ENCODE measurements at places on chromosomes 2 and 18.

DNA sequence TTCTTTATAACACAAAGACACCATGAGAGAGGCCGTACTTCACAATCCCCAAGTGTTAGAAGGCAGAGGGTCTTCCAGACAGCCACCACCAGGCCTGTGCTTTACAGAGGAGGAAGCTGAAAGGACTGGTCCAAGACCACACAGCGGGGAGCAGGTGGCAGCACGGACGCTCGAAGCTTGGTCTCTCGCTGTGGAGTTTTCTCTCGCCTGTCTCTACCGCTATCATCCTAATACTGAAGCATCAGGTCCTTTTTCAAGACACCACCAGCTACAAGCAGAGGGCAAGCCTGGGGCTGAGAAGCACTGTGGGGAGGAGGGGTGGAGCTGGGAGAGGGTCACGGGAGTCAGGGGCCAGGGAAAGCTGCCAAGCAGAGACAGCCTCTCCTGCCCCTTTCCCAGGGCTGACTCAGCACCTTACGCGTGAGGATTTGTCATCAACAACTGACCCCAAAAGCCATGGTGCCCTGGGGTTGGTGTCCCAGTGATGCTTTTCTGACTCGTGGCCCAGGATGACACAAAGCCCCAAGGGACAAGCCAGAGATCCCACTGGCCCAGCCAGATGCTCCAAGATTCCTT, 31.9 kb upstream of the FOSL2 start:
- no peak for DNase-seq

DNA sequence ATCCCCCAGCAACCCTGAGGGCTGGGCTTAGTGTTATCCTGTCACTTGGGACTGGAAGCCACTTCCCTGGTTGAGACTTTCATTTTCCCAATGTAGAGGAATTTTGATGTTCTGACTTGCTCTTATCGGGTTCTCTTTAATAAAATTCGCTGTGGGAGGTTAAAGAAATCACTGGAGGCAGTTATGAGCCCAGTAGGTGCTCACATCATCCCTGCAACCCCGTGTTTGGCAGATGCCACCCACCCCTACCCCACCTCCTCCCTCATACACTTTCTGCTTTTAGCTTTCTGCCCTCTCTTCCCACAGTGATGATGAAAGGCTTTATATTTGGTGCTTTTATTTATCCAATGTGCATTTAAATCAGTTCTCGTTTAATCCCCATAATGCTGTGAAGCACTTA, 106.6 kb downstream of the MAPK4 start:
- DNase-seq, result no peak

GRCh38 chr18:79459946-79460480, 64.3 kb downstream of the NFATC1 start:
- DNase-seq, result no peak

- no peak for DNase-seq
Observed at GRCh38 chr2:45316576-45317338, 294.3 kb downstream of the SRBD1 start.

DNA sequence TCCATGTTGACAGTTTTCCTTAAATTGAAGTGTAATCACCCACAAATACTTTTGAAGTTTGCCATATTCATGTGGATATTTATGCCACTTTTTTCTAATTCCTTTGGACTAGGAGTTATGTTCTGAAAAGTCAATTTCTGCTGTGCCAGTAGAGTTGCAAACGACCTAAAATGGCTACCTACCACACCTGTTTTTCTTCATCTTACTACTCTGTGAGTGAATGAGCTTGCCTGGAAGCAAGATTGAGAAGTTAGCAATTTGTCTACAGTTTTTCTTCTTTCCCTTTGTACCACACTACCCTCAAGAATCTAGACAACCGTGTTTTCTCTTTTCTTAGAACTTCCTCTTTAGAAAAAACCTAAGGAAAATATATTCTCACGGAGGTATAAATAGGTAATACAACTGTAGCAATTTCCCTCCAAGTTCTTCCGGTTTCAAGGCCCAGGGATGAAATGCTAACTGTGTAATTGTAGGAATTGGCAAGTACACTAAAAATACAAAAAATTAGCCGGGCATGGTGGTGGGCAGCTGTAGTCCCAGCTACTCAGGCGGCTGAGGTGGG, 7.3 kb upstream of the SLC39A10 start:
- DNase-seq, result no peak

DNA sequence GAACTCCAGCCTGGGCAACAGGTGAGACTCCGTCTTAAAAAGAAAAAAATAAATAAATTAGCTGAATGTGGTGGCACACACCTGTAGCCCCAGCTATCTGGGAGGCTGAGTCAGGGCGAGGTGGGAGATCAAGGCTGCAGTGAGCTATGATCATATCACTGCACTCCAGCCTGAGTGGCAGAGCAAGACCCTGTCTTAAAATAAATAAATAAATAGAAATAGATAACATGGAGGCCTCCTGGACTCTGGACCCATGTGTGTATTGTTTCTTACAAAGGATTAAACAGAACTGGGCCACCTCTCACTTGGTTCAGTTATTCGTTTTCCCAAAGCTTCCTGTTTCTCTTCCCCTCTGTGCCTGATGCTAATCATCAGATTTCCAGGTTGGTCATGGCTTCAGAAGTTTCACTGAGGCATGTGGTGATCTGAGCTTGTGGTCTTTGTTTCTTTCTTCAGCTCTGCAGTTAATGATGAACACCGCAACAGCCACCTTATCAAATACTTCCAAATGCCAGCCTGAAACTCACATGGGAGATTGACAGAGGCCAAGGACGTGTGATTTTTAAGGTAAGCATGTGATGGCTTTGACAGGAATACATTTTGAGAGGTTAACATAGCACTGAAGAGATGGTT, 83.3 kb upstream of the MAP4K4 start:
- DNase-seq, result no peak

DNA sequence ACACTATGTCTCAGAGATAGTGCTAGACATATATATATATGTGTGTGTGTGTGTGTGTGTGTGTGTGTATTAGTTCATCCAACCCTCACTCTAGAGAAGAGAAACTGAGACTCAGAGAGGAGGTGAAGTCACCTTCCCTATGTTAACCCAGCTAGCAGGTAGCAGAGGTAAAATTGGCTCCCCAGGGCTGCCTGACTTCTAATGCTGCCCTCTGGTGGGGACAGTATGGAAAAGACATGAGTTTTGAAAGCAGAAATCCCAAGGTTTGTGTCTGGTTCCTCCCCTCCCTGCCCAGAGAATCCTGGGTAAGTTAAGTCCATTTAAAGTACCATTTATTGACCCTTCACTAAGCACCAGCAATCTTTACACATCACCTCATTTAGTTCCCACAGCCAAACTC, 137.7 kb downstream of the THNSL2 start:
- no peak for DNase-seq

GRCh38 chr18:77777163-77777562, 527.5 kb downstream of the GALR1 start:
- DNase-seq, result no peak

GRCh38 chr2:16123421-16123820, 183.1 kb downstream of the MYCN start:
- DNase-seq, result no peak

GRCh38 chr2:204265681-204266181, 279.5 kb upstream of the PARD3B start:
- peak; percentile 75 for DNase-seq

DNA sequence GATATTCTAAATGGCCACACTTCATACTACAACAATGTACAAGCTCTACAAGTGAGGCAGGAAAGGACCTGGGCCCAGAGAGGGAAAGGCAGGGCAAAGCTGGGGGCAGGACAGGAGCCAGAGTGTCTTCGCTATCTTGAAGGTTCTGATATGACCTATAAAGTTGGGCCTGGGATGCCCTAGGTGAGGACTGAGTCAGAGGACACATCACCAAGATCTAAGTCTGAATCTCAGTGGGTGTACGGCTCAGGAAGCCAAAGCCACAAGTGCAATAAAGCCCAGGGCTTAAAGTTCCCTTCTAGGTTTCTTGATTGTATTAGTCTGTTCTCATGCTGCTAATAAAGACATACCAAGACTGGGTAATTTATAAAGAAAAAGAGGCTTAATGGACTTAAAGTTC, 219.1 kb downstream of the ALK start:
- DNase-seq, result no peak

DNA sequence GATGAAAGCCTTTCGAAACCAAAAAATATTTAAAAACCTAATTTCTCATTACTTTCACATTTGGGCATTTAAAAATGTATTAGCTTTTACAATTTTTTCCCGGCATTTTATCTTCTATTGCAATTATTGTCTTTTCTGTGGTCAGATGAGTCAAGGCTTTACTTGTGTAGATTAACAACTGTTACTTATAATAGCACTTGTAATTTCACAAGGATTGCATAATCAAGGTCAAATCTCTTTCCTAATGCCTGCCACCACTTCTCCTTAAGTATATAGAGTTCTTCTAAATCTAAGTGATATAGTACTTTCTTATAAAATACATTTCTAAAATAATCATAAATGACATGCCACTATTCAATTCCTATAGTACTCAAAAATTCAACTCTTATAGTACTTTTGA, 67.2 kb downstream of the SLC8A1 start:
- DNase-seq, result no peak

- no peak for DNase-seq
Observed at GRCh38 chr18:76613755-76614120, 118.7 kb upstream of the ZNF516 start.

DNA sequence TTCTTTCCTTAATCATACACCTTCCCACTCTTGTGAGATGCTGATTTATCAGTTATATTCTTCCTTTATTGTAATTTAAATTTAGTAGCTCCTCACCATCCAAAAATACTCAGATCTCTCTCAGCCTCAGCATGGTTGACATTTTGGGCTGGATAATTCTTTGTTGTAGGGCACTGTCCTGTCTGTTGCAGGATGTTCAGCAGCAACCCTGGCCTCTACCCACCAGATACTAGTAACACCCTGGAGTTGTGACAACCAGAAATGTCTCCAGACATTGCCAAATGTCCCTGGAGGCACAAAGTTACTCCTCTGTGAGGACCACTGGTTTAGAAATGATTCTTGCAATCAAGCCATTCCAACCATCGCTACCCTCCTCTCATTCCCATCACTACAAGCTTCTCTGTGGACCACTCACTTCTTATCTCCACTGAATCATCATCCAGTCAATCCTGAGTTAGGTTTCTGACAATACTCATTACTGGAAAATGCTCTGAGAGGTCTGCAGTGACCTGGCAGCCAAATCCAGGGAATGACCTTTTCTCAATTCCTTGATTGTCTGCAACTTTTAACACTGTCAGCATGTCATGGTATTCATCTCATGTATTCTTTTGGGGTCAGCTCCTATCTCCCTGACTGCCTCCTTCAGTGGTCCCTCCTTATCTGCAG, 43.3 kb downstream of the OSBPL6 start:
- DNase-seq, result no peak

GRCh38 chr2:27967076-27967475, 76.5 kb downstream of the BABAM2 start:
- DNase-seq, result no peak
